Foreskin keratinocyte (primary cell): ENCODE measurements at places on chromosomes 6 and 20.

DNA sequence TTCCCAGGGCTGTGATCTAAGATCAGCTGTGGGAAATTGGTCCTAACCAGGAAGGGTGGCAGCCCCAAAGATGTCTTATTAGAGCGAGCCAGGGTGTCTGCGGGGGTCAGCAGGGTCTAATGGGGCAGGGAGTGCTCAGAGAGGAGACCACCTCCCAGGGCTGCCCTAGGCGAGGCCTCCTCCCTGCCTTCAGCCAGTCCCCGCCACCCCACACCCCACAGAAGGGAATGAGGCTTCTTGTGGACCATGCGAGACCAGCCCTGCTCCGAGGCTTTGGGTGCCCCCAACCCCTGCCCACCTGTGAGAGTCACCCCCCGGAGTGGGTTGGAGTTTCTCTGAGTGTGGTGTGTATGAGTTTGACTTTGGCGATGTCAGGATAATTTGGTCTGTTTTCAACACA lies 37.8 kb downstream of the SYNJ2 start:
- DNase-seq: no peak

DNA sequence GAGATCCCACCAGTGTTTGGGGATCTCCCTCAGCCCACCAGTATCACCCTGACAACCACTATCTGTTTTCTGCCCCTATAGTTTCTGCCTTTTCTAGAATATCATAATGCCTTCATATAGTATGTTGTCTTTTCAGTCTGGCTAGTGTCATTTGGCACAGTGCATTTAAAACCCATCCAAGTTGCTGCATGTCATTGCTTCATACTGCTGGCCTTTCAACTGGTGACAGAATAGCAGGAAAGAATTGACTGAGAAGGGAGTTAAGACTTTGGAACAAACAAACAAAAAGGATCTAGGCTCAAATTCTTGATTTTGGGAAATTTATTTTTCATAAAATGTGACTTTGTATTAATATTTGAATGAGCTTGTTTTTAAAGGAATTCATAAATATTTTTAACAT lies 4.5 kb downstream of the LMBRD1 start:
- no peak for DNase-seq

DNA sequence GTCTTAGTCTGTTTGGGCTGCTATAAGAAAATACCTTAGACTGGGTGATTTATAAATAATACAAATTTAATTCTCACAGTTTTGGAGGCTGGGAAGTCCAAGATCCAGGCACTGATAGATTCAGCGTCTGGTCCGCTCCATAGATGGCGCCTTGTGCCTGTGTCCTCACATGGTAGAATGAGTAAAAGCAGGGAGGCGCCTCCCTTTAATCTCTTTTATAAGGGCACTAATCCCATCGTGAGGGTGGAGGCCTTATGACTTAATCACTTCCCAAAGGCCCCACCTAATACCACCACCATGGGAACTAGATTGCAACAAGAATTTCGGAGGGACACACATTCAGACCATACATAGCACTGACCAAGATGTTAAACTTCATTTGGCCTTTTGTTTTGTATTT lies 91.2 kb upstream of the TMEM181 start:
- no peak for DNase-seq

- no peak for DNase-seq
These were observed 82.3 kb downstream of the SYNE1 start for GRCh38 chr6:152554851-152555250.

DNA sequence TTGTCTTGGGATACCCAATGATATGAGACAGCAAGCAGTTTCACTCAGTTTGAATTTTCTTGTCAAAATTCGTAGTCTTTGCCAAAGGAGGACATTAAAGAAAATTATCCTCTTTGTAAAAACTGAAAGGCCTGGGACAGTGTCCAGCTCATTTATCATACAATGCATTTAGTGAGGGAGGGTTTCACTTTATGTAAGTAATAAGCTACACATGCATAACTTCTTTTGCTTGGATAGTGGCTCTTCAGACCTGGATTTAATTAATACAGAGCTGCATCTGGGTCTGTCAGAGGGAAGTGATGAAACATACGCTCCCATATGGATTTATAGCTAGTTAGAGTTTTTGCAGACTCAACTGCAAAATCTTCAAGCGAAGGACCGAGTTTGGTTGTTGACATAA lies 175.6 kb downstream of the PHACTR1 start:
- no peak for DNase-seq

GRCh38 chr6:153662982-153663381 lies 376.1 kb upstream of the OPRM1 start:
- no peak for DNase-seq

DNA sequence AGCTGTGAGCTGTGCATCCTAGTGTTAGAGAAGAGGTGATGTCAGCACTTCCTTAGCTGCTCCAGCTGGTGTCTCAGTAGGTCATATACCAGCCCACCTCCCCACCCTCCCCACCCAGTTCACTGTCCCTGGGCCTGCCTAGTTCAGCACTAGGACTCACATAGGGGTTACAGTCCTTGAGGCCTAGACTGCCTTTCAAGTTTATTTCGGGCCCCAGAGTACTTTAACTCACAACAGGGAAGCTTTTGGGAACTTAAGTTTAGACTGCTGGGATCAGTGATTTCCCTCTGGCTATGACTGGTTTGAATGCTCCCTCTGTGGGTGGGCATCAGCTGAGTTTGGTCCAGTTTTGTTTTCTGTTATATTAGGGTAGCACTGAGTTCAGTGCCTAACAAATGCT lies 139.2 kb upstream of the MMS22L start:
- DNase-seq: no peak

DNA sequence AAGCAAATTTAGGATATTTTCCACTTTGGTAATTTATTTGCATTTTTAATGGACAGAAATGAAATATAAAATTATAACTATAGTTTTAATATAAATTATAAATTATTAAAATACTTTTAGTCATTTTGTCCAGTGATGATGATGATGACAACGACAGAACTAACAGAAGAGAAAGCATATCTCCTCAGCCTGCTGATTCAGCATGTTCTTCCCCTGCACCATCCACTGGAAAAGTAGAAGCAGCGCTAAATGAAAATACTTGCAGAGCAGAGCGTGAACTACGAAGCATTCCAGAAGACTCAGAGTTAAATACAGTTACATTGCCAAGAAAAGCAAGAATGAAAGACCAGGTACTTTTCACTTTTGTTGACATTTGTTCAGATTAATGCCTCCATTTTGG lies 64.9 kb downstream of the SENP6 start:
- no peak for DNase-seq

- DNase-seq: no peak
These were observed 24.3 kb downstream of the TOP1 start for GRCh38 chr20:41052742-41053419.

DNA sequence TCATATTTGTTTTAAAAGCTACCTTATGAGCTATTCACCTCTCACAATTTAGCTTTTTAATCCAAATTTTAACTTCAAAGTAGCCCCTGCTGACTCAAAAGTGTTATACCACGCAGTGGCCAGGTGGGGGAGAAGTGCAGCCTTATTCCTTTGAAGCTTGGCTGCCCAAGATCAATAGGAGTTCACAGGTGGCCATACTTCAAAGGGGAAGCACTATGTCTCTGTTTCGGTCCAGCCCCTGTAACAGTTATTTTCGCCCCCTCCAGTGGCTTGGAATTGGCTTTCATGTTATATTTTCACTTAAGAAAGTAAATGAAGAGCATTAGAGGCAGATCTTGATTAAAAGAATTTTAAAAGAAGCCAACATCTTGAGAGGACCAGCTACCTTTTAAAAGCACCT lies 608.4 kb downstream of the EPHA7 start:
- no peak for DNase-seq

DNA sequence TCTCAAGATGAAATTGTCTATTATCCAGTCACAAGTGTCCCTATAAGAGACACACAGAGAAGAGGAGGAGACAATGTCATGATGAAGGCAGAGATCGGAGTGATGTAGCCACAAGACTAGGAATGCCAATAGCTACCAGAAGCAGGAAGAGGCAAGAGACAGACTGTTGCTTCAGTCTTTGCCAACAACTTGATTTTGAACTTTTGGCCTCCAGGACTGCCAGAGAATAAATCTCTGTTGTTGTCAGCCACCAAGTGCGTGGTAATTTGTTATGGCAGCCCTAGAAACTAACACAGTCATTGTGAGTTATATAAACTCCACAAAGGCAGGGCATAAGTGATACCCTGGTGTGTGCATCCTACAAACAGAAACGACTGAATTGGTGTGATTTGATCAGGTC lies 517.0 kb downstream of the BTBD3 start:
- no peak for DNase-seq

GRCh38 chr20:32845786-32846185 lies 12.9 kb upstream of the EFCAB8 start:
- peak; percentile 76 for DNase-seq

DNA sequence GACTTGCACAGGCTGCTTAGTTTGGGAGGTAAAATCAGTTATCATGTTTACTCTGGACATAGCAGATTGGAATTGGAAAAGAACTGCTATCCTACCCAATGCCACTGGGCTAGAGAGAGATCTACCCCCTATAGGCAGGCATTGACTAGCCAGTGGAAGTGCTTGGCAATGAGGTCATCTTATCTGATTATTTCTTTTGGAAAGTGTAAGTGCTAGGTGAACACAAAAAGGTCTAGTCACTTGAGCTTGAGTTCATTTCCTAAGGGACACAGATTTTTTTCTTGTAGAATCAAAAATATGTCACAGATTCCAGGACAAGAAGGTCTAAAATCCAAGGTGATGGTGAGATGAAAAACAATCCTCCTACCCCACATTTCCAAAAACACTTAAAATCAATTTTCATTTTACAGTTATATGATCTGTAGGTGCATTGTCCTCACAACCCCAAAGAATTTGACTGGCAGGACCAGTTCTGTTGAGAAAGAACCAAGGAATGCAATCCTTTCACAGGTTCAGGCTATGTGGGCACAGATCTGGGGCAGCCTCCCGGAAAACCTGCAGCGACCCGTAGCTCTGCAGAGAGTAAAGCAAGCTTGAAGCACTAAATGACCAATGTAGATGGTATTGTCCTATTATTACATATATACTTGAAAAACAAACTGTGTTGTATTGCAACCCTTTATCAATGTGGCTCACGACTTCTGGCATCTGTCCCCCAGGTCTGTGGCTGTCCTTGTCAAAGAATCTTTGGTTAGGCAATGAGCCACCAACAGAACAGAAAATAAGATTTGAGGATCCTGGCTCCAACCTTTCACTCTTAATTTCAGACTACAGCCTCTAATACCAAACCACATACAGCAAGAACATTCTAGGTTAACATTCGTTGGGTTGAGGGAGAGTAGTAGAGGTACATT lies 67.3 kb upstream of the ADTRP start:
- peak; percentile 55 for DNase-seq

DNA sequence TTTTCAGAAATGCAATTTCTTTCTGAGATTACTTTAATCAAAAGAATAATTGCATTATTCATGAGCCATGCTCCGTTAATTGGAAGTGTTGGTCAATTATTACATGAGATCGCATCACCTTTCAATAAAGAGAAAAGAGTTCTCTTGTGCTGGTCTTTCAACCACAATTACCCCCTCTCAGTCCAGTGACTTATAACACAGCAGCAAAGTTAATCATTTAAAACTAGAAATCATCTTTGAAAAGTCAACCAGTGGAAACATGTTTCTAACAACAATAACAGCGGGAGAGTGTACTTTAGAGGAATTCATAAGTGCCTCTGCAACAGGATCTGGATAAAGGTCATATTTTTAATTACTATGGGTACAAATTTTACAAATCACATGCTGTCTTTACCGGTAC lies 384.4 kb upstream of the AGPAT4 start:
- DNase-seq: no peak
